ENCODE measurements at places on chromosomes 12 and 14.
A peak's percentile ranks its signal among the peaks of the same experiment; 100 is the strongest.

DNA sequence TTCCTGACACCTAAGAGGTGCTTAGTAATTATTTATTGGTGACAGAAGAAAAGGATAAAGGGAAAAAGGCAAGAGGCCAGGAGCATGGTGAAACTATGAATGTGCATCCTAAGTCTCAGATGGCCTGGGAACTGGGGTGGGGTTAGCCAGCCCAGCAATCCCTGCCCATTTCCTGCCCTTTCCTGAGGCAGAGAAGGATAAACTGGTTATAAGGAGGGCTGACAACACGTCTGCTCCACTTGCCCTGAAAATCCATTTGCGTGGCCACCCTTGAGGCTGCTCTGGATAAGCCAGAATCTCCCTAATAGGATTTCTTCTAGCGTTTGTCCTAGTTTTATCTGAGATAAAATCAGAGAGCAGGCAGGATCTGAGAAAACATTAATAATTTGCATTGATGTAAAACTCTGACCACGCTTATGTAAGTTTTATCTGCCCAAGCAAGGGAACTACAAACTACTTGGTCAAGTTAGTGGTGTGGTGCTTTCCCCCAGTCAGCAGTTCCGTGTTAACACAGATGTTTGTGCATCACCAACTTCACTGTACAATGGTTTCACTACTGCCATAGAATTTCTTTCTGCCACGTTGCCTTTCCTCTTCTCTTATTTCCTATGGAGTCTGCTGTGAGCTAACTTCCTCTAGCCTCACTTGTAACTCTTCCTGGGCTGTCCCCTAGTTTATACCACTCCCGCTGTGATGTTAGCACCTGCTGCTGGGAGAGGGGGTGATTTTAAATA is 392.7 kb downstream of the RPS29 start:
- no peak for DNase-seq

DNA sequence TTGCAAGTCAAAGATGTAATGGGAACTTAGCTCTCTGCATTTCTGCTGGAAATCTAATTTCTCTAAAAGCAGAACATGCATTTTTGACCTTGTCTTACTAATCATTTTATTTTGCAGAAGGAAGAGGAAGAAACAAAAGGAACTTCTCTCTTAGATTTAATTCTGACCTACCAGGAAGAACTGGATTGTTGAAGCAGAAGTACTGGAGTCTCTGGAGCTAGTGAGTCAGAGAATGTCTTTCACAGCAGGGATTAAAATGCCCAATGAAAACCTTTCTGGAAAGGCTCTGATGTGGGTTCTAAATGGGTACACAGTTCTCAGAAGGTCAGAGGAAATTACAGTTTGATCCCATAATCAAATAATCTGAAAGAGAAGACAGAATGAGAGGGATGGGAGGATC is 70.8 kb upstream of the GNG2 start:
- DNase-seq = no peak

GRCh38 chr12:42588524-42589464 is 752 bp downstream of the PRICKLE1 start:
- peak; percentile 67 for DNase-seq

DNA sequence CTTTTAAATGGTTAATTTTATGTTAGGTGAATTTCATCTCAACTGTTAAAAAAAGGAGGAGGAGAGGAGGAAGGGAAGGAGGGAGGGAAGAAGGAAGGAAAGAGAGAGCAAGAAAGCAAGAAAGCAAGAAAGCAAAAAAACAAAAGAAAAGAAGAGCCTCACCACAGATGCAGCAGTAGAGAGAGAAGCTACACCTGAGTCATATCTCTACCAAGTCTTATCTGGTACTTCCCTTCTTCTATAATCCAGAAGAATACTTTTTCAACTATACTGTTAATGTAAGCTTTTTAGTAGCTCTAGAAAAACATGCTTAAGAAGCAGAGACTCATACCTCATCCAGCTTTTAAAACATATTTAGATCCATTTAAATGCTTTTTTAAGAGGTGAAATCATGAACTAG is 5.6 kb upstream of the IL26 start:
- no peak for DNase-seq

GRCh38 chr14:96514694-96515093 is 12.5 kb downstream of the PAPOLA start:
- DNase-seq = no peak

GRCh38 chr14:100488057-100488456 is 99.2 kb downstream of the BEGAIN start:
- no peak for DNase-seq

DNA sequence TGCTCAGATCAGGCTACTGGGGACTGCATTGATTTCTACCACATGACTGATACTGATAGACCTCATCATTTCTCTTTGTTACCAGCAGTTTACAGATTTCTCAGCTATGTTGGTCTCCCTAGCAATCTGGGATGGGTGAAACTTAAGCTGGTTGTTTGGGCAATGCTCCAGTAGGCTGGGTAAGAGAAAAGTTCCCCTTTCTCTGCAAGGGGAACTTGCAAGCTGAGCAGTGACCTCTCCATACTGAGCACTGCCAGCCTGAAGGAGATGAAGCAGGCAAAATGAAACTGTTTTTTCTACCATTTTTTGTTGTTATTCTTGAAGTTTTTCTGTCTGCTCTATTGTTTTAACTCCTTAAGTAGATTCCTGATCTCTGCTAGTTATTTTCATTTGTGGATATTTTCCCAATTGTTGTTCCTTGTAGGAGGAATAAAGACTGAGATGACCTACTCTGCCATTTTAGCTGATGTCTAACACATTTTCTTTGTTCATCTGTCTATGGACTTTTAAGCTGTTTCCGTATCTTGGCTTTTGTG is 1.3 kb upstream of the OR4M1 start:
- no peak for DNase-seq

- peak; percentile 78 for DNase-seq
Observed at GRCh38 chr14:94041551-94042346, 15.6 kb downstream of the OTUB2 start.

DNA sequence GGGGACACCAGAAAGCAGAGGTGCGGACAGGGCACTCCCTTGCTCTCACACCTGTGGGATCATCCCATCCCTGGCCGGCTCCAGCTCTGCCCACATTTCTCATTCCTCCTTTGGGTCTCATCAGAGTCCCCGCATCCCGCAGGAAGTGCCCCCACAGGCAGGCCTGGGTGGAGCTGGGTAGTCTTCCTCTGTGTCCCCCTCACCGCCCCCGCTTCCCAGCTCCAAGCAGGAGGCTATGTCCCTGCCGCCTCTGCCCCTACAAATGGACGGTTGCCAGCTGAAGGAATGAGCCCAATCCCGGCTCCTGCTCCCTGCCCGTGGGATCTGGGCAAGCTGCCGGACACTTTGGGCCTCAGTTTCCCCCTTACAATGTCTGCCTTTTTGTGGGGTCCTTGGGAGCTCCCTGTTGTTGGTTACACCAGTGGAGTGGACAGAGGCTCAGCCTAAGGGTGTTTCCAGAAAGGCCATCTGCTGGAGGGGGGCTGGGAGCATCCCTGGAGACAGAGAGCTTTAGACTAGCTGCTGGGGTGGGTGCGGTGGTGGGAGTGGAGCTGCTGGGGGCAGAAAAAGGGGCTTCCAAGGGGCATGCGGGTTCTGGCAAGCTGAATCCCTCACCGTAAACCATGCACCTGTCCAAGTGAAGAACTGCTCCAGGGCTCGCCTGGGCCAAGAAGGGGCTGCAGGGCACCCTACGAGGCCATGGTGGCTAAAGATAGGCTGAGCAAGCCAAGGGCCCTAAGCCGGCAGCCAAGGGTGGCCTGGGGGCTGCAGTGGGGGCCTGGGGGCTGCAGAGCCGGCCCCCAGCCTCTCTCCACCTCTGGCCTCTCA is 7.9 kb upstream of the GPR132 start:
- peak; percentile 24 for DNase-seq

DNA sequence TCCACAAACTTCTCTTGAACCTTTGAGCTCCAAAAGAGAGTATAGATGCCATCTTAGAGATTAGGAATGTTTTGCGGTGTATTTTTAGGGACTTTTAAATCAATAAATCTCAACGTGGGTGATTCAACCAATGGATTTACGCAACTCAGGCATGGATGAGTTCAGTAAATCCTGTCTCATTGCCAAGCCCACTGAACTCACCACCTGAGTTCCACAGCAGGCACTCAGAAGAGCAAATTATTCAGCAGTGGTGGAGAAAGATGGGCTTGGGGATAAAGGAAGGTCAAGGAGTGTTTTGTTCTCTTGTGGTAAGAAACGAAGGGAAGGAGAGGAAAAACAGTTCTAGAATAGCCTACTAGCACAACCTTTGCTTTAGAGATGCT is 68.7 kb upstream of the HMGA2 start:
- no peak for DNase-seq

- no peak for DNase-seq
Observed at GRCh38 chr12:53805791-53806190, 54.0 kb upstream of the CISTR start.

GRCh38 chr14:64422005-64422404 is 33.9 kb downstream of the MTHFD1 start:
- DNase-seq = no peak

GRCh38 chr14:99181241-99181640 is 90.8 kb downstream of the BCL11B start:
- DNase-seq = no peak

DNA sequence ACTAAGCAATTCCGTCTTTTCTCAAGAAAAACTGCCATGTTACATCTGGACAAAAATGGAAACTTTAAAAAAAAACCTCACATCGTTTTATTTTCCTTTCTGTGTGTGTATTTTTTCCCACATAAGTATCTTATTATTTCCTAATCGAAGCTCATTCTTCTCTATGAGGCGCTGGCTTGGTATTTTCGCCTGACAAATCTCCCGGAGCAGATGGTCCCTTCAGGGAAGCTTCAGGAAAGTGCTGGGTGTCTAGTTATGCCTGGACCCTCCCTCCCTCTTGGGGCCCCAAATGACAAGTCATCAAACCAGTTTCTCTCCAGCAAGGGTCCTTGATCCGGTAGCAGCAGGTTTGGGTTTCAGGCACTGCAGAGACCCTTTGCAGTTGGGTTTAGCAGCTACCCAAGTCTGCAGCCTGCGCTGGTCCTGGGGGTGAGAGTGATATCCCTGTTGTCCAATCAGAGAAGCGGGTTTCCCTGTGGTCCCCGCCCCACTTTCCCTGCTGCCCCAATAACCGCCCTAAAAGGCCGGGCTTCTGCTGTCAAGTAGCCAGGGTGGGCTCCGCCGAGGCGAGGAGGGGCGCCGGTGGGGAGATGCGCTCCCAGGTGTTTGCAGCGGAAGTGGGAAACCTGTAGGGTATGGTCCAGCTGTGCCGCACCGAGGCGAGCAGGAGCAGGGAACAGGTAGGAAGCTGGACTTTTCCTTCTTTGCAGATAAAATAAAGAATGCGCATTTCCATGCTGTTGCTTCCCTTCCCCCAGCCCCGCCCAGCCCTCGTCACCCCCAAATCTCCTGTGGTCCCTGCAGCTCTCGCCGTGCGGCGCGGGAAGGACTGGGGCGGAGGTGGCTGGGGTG is at the start of gene CNTN1:
Gene CNTN1, plus strand, starts transcription at position 527 of the 852 bp plus-strand sequence.
- peak; percentile 24 for DNase-seq
